ENCODE measurements at places on chromosomes 2 and 18. TPM values are rescaled to one million over a fixed set of nuclear protein-coding genes. Genes with fewer than 3 reads are reported as not detected.

GRCh38 chr2:46966576-46966975 lies 51.0 kb upstream of the MCFD2 start:
- DNase-seq = no peak

- no peak for DNase-seq
These were observed 22.0 kb downstream of the CCT7 start for GRCh38 chr2:73255907-73256617.

- DNase-seq = no peak
These were observed 521.8 kb upstream of the ZEB2 start for GRCh38 chr2:145041706-145042105.

- DNase-seq = peak; percentile 51
These were observed at the start of gene ANTXR1 for GRCh38 chr2:69013142-69013839. TSS of gene ANTXR1 (plus strand) at chr2:69013179. CDS start at chr2:69013500, 321 bp downstream.

ZNF514 gene
- total RNA-seq = 22.6 TPM

GRCh38 chr2:38829971-38830370 lies 45.8 kb downstream of the DHX57 start:
- DNase-seq = no peak

DNA sequence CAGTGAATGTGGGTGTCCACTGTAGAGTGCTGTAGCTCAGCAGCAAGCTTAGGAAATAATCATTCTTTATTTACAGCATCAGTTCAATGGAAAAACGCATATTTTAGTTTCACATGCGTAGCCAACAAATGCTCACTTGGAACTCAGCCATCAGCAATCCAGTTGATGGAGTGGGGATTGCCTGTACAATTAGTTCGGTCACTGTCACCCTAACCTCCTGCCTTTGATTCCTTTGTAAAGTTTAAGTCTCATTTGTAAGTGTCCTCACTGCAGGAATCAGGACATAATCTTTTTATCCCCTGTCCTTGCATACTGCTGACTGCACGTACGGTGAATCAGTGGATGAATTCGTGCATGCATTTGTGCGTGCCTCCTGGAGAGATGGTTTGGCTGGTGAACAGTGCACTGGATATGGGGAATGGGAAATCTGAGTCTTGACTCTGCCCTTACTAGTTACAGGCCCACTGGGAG lies 55.9 kb downstream of the RAB31 start:
- DNase-seq = no peak

THOC1 gene
- 77.9 TPM for total RNA-seq

DNA sequence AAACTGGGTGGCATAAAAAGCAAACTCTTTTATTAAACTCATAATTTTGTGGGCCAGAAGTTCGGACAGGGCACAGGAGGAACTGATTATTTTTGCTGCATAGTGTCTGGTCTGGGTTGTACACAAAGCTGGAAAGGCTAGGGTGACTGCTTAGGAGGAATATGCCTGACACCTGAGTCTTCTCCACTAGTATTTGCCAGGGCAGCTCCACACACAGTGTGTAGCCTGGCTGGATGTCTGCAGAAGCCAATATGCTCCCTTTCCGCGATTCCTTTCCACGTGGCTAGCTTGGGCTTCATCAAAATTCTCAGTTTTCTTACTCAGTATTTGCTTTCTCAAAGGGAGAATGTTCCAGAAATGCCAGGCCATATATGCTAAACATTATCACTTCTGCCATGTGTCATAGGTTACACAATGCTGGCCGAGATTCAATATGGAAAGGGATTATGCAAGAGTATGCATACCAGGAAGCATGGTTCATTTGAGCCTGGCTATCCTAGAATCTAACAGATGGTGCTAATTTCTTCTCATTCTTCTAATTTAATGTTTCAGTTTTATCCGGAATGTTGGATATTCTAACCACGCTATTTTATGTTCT lies 142.7 kb upstream of the DOK6 start:
- DNase-seq = no peak

GRCh38 chr2:67057901-67058703 lies 339.0 kb upstream of the ETAA1 start:
- no peak for DNase-seq

- DNase-seq = no peak
These were observed 174.9 kb downstream of the AGAP1 start for GRCh38 chr2:235668782-235669181.

GRCh38 chr2:125572660-125573059 lies 1083.3 kb upstream of the GYPC start:
- DNase-seq = no peak

DNA sequence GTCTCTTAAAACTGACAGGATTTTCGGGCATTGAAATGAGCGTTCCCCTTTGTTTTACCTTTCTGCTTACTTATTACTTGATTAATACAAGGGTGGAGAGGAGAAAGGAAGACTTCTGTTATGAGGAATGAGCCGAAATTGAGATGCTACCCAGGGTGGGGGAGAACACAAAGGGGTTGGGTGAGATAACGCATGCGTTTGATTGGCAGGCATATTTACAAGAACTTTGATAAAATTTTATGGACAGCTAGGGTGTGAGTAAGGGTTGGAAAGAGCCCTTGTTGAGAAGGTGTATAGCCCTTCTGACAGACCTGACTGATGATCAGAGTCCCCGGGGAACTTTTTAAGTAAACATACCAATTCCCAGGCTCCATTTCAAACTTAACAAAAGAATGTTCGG lies 1.8 kb downstream of the RNF138 start:
- no peak for DNase-seq

Data from neural crest cell (in vitro differentiated cells).